ENCODE measurements at places on chromosomes 1 and 21.
A peak's percentile ranks its signal among the peaks of the same experiment; 100 is the strongest.

DNA sequence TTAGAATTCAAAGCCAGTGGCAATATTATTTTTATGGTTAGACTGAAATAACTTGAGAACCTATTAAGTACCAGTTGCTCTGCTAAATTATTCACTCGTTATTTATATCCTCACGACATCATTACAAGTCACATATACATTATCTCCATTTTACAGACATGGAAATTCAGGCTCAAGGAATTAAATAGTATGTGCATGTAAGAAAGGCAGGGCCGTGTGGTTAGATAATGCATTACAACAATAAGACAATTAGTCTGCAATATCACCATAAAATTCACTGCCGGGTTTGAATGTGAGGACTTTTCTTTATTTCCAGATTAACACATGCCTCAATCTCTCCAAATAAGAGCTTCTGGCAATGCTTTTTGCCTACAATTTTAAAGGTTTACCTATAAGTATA, 523.4 kb downstream of the PTBP2 start:
- peak; percentile 11 for DNase-seq

GRCh38 chr1:226938903-226939437, 1.1 kb upstream of the COQ8A start:
- no peak for DNase-seq

- no peak for DNase-seq
Measured at GRCh38 chr1:33784876-33785275, 79.0 kb upstream of the HMGB4 start.

DNA sequence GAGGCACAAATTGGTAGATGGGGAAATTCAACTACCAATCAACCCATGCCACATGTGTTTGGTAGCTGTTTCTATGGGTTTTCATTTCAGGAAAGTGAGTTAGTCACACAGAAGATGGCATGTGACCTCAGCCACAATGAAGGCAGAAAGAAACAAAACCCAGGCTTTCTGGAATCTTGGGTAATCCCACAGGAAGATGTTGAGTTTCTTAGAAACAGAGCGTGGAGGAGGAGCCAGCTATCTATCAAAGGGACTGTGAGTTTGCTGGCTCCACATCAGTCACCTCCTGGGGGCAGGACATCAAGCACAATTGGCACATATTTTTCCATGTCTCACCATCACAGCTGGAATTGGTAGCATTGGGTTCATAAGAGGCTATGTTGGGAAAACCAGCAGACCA, 188.9 kb upstream of the PLXNA2 start:
- no peak for DNase-seq

GRCh38 chr1:232682248-232682647, 52.3 kb upstream of the SIPA1L2 start:
- DNase-seq, result no peak

DNA sequence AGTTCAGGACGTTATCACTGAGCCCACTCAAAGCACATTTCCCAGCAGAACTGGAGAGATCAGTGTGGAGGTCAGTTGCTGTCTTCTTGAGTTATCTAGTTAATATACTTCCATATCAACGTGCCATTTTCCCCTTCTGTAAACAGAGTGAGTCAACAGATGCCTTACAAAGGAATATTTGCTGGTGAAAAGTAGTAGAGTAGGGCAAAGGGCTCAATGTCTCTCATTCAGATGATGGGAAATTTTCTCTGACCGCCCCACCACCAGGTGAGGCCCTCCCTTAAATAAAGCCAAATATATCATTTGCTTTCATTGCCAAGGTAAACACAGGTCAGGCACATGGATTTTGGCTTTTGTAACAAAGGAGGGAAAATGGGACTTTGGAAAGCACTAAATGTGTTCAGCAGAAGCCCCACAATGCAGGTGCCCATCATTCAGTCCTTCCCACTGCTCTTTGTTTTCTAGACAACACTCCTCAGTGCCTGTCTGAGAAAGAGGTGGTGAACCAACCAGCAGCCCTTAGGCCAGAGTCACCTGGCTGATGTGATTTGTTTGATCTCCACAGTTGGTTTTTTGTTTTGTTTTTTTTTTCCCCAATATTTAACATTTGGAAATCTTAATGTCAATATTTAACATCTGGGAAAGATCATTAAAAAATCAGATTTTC, 40.5 kb upstream of the SAMD13 start:
- DNase-seq, result no peak

- no peak for DNase-seq
Measured at GRCh38 chr1:23646091-23646490, 45.5 kb upstream of the RPL11 start.

DNA sequence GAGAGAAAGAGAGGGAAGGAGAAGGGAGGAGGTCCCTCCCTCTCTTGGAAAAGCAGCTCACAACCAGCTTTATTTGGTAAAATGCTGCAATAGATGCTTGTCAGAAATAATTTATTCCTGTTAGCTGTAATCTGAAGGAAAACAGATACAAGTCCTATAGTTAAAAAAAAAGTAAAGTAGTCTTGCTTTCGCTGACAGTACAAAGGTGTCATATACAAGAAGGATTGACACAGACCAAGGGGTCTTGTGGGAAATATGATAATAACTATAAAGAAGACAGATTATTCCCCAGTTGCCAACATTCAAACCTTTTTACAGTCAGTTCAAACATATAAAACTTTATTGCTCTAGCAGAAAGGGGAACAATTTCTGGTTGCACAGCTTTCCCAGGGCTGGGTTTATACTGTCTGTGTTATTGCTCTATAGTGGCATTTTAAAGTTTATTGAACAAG, 145.0 kb downstream of the PBX1 start:
- no peak for DNase-seq

DNA sequence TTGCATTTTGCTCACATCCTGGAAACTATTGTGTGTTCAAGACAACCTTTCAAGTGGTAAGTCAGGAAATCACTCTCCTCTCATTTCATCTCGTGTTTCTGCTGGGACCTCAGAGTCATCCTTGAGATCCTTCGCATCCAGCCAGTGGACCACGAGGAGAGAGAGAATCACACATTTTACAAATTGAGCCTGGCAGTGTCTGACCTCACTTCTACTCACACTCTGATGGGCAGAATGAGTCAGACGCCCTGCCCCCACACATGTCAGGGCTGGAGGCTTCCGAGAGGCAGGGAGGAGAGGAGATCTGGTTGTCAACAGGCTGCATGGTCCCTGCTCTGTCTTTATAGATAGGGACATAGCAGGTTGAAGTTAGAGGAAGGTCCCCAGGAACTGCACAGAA, 509.7 kb downstream of the AJAP1 start:
- no peak for DNase-seq

DNA sequence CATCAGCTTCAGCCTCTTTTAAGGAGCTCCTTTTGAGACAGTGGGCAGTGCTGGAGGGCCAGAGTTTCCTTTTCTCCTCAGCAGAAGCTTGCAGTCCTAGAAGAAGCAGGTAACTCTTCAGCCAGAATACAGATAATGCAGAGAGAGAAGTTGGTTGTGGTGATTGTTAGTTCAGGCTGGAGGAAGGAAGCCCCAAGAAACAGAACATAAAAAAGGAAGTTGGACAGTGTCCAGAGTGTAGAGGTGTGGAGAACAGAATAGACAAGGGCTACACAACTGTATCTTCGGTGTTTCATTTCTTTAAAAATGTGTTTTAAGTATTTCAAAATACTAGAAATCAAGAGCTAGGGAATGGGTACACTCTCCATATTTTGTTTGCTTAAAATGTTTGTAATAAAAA, 6.4 kb upstream of the TACSTD2 start:
- DNase-seq, result no peak

- DNase-seq, result peak; percentile 71
Measured at GRCh38 chr1:15386164-15386749, 23.4 kb upstream of the EFHD2 start.

DNA sequence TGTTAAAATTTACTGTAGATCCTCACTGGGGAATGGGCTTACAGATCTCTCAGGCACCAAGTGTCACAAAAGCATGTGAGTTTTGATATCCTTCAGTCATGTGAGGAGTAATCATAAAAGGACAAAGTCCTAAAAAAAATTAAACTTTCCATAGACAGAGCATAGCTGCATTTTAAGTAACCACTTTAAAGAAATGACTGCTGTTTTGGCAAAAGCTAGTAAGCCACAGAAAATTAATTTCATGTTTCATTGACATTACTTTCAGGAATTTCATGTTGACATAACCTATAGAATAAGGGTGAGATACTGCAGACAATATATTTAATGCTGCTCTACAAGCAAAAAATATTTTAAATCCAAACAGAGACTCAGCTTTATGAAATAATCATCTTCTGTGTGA, 156.3 kb downstream of the LYPLAL1 start:
- no peak for DNase-seq

- DNase-seq, result no peak
Measured at GRCh38 chr21:35801391-35801790, 258.9 kb downstream of the SETD4 start.

- DNase-seq, result no peak
Measured at GRCh38 chr1:185581961-185582725, 152.0 kb upstream of the HMCN1 start.

GRCh38 chr1:62271948-62272728, 47.1 kb downstream of the KANK4 start:
- DNase-seq, result no peak

GRCh38 chr1:71240656-71241055, 159.8 kb upstream of the ZRANB2 start:
- DNase-seq, result no peak

DNA sequence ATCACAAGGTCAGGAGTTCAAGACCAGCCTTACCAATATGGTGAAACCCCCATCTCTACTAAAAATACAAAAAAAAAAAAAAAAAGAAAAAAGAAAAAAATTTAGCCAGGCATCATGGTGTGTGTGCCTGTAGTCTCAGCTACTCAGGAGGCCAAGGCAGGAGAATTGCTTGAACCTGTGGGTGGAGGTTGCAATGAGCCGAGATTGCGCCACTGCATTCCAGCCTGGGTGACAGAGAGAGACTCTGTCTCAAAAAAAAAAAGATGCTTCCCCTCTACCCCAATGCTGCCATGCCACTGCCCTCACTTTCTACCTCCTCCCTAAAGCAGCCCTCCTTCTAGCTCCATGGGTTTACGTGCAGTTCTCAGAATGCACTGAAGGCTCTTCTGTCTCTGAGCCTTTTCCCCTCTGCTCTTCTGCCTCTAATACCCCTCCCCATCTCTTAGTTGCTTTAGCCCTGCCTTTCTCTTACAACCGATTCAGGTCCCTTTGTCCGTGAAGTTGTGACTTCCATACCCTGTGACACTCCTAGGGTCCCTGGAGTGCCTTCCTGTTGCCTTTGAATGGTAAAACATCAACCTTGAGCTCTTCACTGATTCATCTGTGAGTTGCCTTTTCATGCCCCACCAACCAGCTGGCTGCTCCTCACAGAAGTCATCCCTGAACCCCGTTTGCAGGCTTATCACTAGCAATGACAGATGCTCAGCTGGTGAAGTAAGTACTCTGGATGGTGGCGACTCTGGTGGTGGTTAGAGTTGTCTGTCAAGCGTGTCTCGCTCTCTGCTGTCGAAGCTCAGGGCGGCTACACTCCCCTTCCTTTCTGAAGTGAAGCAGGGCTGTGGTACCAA, 234.9 kb downstream of the RHOU start:
- DNase-seq, result no peak

DNA sequence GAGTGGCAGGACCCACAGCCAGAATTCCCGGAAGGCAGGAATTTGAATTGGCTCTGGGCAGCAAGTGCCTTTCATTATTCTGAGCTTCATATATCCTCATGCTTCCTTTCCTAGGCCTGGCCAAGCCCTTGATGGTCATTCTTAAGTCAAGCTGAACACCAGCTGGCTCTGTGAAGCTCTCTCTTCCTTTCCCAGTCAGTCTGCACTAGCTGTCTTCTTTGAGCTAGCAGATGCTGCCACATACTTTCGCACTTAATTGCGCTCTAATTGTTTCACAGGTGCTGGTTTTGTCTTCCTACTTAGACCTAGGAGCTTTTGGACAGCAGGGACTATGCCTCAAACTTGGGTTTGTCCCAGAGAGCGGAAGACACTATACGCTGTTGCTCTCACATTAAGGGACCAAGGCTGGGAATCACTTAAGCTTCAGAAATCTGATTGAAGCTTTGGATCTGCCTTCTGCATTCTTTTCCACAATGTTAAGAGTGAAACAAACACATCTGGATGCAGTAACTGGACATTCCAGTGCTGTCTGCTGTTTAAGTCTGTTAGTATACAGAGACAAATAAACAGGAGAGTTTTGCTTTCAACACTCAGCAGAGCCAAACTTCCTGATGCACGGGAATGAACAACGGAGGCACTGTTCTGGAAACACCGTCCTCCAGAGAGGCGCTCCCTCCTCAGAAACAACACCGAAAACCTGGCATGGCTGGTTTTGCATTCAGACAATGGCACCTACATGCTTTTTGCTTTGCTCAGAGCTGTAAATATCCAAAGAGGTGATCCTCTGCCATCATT, 2.2 kb downstream of the TLR5 start:
- no peak for DNase-seq

- no peak for DNase-seq
Measured at GRCh38 chr1:87530042-87530807, 201.5 kb downstream of the LMO4 start.

DNA sequence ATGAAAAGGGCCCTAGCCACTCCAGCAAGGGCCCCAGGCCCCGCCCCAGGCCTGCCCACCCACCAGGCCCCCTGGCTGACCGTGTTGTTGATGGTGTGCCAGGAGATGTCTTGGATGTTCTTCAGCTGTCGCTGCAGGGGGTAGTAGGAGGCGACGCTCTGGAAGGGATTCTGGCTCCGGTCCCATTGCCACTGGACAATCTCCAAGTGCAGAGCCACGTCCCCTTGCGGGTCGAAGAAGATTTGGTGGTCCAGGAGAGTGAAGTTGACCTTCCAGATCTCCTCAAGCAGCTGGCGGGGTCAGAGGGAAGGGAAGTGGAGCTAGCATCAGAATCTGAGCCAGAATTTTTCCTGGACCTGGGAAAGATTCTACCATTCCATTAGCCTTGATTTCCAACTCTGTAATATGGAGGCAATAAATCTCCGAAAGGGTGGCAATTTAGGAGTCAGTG, 10.2 kb downstream of the TAS1R2 start:
- no peak for DNase-seq

GRCh38 chr1:25856856-25857255, 2.4 kb downstream of the AUNIP start:
- no peak for DNase-seq

- DNase-seq, result no peak
Measured at GRCh38 chr1:93652323-93652949, 29.2 kb downstream of the BCAR3 start.

Measured in globus pallidus (tissue), 1 donor.